ENCODE measurements at places on chromosomes 4 and X. TPM values are rescaled to one million over a fixed set of nuclear protein-coding genes. Genes with fewer than 3 reads are reported as not detected.

GPR173 gene
- 4.0 TPM for total RNA-seq

TRPC5OS gene
- total RNA-seq: not detected

DIPK2B gene
- total RNA-seq: not detected

ZNF157 gene
- not detected for total RNA-seq

SPANXA2 gene
- not detected for total RNA-seq

IL21 gene
- not detected for total RNA-seq

ARAP2 gene
- 0.30 TPM for total RNA-seq

RHOH gene
- not detected for total RNA-seq

Measured in bronchus fibroblast of lung (primary cell).